A549 (cell line): ENCODE measurements at places on chromosomes 16 and 17. TPM values are rescaled to one million over a fixed set of nuclear protein-coding genes. Genes with fewer than 3 reads are reported as not detected.

The CIBAR2 gene
- 0.04 TPM in 1 of 3 replicates, not detected in the others for polyA plus RNA-seq

- no peak for DNase-seq
Measured at GRCh38 chr16:70720425-70721201, 34.8 kb upstream of the MTSS2 start.

DNA sequence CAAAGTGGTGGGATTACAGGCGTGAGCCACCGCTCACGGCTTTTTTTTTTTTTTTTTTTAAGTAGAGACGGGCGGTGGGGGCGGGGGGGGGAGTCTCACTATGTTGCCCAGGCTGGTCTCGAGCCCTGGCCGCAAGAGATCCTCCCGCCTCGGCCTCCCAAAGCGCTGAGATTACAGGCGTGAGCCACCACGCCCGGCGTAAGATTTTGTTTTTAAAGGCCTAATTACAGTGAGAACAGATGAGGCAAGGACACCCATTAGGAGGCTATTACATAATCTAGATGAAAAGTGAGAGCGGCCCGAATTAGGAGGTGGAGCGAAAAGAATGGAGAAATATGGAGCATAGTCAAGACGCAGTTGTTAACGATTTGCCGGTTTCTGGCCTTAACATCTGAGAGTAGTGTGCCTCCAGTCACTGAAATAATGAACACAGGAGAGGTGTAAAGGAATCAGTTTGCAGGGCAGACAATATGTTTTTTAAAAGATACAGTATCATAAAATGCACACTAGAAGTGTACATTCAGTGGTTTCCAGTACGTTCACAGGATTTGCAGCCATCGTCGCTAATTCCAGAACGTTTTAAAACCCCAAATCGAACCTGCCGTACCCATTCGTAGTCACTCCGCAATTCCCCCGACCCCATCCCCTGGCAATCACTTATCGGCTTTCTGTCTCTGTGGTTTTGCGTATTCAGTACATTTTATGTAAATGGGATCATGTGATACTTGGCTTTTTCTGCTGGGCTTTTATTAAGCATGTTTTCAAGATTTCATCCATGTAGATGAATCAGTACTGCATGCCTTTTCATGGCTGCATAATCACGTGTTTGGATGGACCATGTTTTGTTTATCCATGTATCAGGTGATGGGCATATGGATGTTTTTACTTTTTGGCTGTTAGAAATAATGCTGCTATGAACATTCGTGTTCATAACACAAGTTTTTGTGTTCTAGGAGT lies 1.4 kb upstream of the SLX4 start:
- no peak for DNase-seq

The IRF8 gene
- polyA plus RNA-seq, result 0.18 to 0.42 TPM (median 0.40 TPM) in 3 replicates

- DNase-seq, result no peak
Measured at GRCh38 chr17:48143629-48144028, 36.1 kb downstream of the SNX11 start.

The ERN2 gene
- polyA plus RNA-seq, result not detected in 3 replicates

DNA sequence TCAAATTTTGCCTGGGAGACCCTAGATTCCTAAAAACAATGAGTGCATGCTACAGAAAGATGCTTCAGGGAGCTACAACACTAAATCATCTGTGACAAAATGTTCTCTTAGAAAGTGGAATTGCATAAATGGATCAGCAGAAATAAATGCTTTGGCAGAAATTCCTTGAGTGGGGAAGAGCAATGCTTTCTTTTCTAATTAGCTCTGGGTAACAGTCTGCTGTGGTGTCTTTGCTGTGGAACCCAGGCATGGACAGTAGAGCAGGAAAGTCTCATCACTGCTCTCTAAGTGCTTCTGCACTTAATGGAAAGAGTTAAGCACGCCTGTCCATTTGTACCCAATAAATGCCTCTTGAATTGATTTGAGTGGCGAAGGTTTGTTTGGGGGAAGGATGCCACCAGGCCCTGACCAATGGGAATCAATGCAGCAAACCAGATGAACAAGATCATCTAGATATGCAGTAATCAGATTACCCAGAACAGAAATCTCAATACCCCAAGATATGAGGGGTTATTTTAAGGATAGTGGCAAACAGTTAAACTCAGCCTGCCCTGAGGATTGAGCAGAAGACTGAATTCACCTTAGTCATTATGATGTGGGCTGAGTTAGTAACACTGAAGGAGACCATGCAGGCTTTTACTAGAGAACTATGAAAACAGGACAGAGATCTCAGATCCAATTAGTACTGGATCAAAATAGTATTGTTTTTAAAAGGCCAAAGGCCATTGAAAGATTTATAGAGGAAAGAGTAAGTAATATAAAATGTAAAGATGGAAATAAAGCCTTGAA lies 13.6 kb downstream of the HLF start:
- peak; percentile 18 for DNase-seq

DNA sequence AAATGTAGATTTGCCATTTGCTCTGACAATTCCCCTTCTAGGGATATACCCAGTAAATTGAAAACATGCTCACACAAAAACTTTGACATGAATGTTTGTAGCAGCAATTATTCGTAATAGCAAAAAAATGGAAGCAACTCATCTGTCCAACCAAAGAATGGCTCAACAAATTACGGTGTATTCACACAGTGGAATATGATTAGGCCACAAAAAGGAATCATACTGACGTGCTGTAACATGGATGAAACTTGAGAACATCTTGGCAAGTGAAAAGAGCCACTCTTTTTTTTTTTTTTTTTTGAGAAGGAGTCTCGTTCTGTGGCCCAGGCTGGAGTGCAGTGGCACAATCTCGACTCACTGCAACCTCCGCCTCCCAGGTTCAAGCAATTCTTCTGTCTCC lies 24.1 kb upstream of the SPNS3 start:
- no peak for DNase-seq

GRCh38 chr17:50188921-50189549 lies 12.4 kb downstream of the COL1A1 start:
- no peak for DNase-seq

The KRT9 gene
- not detected in 3 replicates for polyA plus RNA-seq

GRCh38 chr17:78101112-78101511 lies 27.4 kb downstream of the TMC6 start:
- DNase-seq, result no peak

- DNase-seq, result no peak
Measured at GRCh38 chr16:11429823-11430222, 84.6 kb downstream of the RMI2 start.

GRCh38 chr17:74775409-74776043 lies 619 bp downstream of the NAT9 start:
- DNase-seq, result no peak

- no peak for DNase-seq
Measured at GRCh38 chr17:49742166-49742638, 21.7 kb downstream of the FAM117A start.

GRCh38 chr16:15510992-15511391 lies 76.6 kb downstream of the BMERB1 start:
- no peak for DNase-seq
